ENCODE measurements at places on chromosomes 5 and 9.
A peak's percentile ranks its signal among the peaks of the same experiment; 100 is the strongest.

- no peak for DNase-seq
Measured at GRCh38 chr9:36961561-36962325, 72.3 kb downstream of the PAX5 start.

GRCh38 chr9:131395157-131396098 lies 1.5 kb downstream of the PRRC2B start:
- no peak for DNase-seq

DNA sequence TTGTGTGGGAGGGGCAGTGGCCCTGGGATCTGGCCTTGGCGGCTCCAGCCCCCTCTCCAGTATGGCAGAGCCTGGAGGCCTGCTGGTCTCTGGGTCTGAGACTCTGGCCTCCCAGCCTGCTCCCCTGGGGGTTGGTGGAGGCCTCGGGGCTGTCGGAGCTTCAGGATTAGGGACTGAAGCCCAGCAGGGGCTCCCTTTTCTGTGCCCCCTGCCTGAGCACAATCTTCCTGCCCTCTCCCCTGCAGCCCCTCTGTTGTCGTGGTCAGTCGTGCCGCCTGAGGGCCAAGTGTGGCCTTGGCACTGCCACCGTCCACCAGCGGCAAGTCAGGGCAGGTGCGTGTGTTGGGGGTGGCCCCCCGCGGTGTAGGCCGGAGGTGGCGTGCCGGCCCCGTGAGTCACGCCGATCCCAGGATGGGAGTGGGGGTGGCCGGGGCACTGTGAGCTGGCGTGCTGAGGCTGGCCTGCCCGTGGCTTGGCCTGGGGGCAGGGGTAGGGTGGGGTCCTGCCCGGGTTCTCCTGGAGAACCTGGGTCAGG lies 53.6 kb downstream of the RXRA start:
- no peak for DNase-seq

GRCh38 chr5:138662599-138662998 lies 87.4 kb upstream of the HSPA9 start:
- no peak for DNase-seq

DNA sequence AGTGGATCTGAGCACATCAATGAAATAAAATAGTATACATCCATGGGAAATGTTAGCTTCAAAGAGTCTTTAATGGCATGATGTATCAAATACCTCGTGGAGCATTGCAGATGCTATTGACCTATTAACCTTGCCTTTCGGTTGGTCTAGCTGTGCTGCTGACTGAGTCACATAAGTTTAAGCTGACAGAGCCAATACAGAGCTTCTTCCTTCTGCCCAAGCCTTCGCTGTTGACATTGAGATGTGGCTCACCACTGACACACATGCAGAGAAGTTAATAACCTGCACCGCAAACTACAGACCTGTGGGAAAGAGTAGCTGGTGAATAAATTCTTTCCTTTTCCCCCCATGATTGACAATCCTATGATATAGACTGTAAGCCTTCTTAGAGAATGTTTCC lies 78.2 kb downstream of the LURAP1L start:
- DNase-seq, result no peak

- DNase-seq, result no peak
Measured at GRCh38 chr5:147669169-147669869, 113.2 kb downstream of the JAKMIP2 start.

DNA sequence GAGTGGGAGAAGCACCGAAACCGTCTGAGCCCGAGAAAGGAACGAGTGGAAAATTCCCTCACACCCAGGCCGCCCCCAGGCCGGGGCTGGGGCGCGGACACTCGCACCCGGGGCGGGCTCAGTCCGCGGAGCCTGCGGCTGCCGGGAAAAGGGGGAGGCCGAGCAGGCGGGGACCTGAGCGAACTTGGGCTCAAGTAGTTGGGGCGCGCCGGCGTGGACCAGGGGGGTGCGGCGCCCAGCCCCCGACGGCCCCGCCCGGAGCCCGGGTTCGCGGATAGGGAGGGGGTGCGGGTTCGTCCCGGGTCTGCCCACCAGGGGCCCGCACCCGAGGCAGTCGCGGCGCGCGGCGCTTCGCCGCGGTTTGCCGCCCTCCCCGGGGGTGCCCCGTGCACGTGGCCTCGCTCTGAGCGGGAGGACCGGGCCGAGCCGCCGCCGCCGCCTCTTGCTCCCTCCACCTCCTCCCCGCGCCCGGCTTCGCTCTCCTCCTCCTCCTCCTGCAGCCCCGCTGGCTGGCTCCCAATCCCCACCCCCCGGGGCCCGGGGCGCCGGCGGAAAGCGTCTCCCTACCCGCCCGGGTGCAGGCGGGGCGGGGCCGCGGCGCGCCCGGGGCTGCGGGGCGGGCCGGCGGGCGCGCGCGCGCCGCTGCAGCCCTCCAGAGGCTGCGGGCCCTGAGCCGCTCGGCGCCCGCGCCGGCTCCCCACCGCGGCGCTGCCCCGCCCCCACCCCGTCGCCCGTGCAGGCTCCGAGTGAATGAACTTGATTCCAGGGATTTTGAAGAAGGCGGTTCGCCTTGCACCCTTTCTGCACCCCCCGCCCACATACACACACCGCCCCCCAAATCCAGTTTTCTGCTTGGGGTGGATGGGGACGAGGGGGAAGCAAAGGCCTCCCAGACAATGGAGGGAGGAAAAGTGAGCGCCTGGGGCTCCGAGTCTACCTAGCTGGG lies 1.3 kb upstream of the NFIB start:
- DNase-seq, result peak; percentile 50

DNA sequence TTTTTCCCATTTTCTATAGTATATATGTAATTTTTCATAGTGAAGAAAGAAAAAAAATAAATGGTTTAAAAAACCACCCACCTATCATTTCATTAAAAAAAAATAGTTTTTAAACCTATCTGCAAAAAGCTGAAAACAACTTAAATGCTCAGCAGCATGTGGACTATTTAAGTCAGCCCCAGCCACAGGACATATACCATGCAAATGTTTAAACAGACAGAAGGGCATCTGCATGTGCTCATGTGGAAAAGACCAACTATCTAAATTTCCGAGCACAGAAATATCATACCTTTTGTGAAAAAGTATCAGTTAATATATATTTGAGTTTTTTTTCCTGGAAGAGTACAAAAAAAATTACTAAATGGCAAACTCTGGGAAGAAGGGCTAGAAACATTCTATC lies 143.4 kb downstream of the EPB41L4A start:
- DNase-seq, result no peak

DNA sequence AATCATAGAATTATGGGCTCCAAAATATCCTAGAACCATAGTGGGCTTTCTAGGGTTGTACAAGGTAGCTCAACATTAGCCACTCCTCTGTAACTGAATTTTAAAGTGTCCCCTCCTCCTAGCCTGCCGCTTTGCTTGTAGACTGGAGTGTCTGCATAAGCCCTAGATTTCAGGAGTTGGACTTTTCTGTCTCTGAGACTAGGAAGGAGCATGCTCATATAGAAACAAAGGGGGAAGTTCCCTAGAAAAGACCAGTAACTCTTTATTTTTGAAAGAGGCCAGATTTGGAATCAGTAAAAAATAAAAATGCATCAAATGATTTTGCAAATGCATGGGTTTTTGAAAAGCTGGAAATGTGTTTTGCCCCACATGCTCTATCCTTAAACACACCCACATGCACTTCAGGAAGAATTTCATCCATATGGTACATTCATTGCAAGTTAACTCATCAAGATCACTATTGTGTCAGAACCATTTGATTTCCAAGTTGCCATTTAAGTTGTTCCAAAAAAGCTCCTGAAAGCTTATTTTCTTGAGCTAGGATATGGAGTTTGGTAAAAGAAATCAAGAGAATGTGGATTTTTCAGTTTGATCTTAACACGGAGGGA lies 121.0 kb upstream of the NR3C1 start:
- DNase-seq, result no peak

DNA sequence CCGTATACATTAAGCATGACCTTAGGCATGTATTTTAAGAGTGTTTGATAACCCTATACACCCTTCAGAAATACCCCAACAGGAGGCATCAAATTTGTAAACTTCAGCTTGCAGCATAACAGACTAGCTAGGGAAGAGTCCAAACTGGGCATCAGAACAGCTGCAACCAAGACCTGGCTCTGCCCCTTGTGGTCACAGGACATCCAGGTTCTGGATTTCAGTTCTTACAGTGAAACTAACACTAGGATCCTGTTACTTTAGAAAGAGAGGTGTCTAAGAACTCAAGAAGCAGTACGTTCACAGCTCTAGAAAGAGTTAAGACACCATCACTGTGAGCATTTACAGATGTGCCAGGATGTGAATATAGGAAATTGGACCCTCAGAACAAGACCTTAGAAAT lies 229.8 kb downstream of the BNC2 start:
- DNase-seq, result peak; percentile 7

DNA sequence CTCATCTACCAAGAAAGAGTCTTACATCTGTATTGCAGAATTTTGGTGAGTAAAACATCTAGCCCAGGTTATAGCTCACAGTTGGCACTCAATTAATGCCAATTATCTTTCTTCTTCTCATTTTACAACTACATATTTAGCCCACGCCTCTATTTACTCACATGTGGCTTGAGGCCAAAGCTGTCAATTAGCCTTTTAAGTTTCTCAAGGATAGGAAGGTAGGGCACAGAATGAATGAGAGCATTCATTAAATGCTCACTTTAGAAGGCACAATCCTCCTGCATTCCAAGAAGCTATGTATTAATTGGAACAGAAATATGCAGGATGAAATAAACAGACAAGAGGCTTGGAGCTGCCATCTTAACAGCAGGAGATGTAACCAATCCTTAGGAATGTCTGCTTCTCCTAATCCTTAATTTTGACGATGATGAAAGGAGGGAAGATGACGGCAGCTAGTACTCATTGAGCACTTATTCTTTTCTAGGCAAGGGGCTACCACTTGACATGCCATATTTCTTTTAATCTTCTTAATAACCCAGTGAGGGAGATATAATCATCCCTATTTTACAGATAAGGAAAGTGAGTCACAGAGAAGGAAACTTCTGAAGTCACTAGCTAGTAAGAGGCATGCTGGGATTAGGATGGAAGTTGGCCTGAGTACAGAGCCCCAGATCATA lies 30.8 kb upstream of the PANK3 start:
- no peak for DNase-seq

GRCh38 chr9:105254226-105254625 lies 9.8 kb downstream of the SLC44A1 start:
- DNase-seq, result no peak

DNA sequence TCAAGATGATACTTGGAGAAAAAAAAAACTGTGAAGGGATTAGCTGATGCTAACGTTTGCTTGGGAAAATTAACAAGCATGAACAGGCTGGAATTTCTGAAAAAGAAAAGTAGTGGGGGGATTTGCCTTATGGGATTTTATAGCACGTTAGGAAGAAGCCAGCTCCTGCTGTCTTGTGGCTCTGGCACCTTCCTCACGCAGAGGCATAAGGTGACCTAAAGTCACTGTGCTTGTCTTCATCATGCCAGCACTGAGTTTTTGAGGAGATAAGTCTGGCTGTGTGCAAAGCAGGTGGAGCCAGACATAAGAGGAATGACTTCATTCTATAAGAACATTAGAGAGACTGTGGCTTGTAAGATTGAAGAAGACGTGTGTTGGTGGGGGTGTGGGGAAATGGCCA lies 94.4 kb upstream of the MAP1B start:
- DNase-seq, result no peak

- DNase-seq, result no peak
Measured at GRCh38 chr5:17004441-17005106, 68.5 kb upstream of the MYO10 start.

DNA sequence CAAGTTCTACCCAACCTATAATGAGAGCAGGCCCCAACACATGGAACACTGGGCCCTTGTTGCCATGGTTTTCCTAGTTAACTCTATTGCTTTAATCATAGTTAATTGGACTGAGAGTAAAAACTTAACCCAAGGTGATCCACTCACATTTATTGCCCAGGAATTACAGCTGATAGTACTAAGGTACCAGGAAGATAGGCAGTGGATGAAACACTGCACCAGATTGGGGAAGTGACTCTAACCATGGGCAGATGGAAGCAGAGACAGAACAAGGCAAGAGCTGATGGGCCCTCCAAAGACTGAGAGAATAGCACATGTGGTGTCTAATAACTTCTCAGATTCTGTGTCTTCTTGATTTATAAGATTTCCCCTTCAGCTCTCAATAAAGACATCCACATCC lies 145.7 kb upstream of the TRIM32 start:
- no peak for DNase-seq

- DNase-seq, result no peak
Measured at GRCh38 chr5:135212361-135213026, 178.5 kb upstream of the PITX1 start.
